ENCODE measurements at places on chromosomes 3 and 15.

DNA sequence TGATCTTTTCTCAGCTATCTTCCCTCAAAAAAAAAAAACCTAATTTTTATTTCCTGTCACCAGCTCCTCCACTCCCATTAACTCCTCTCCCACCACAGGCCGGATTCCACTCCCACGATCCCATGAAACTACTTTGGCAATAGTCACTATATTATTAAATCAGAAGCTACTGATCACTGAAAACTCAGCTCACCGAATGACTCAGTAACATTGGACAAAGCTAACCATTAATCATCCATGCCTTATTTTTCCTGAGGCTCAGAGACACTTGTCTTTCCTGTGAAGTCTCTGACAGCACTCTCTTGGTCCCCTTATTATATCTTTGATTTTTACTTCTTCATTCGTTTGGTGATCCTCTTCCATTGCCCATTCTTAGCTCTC is 260.2 kb downstream of the CGGBP1 start:
- DNase-seq: no peak

DNA sequence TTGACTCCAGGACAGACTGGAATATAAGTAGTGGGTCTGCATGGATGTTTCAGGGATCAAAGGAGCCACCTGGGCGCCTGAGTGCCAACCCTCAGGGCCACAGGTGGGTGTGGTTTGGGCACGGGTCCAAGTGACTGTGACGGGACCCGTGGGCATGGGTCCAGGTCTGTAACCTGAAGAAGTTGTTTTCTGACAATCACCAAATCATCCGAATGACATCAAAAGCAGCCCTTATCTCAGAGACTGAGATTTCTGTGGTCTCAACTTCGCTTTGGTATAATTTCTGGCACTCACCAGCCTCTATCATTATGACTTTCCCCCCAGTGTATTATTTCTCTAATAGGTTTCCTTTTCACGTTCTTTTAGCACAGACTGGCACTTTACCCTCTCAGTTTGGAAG is 24.4 kb downstream of the RLBP1 start:
- DNase-seq: no peak

DNA sequence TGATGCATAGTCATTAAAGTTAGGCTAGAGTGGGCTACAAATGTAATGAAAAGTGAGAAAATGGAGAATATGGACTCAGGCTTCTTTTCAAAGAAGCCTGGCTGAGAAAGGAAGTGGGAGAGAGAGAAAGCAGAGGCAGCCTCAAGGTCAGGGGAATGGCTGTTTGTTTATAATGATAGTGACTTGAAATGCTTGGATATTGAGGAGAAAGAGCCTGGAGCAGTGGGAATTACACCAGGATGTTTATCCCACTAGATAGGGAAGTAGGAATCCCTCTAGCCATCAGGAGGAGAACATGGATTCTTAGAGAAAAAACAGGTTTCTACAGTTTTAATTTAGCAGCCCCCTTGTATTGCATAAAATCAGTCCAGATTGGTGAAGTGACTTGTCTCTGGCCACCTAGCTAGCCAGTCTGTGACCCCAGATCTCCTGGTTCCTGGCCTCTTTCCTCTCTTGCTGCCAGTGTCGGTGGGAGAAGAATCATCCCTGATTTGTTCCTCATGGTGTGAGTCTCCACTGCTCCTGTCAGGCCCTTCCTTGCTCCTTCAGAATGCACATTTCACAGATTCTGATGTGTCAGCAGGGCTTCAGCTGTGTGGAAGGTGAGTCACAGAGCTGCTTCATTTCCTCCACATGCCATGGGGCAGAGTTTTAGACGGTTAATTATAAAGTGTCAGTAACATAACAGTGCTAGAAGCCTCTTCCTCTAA is 32.9 kb downstream of the SEMA6D start:
- no peak for DNase-seq

GRCh38 chr3:141477224-141477623 is 9.6 kb upstream of the RASA2 start:
- peak; percentile 65 for DNase-seq

GRCh38 chr3:100360757-100361496 is 26.4 kb downstream of the NIT2 start:
- no peak for DNase-seq

- no peak for DNase-seq
Observed at GRCh38 chr15:57134851-57135250, 216.4 kb downstream of the TCF12 start.

DNA sequence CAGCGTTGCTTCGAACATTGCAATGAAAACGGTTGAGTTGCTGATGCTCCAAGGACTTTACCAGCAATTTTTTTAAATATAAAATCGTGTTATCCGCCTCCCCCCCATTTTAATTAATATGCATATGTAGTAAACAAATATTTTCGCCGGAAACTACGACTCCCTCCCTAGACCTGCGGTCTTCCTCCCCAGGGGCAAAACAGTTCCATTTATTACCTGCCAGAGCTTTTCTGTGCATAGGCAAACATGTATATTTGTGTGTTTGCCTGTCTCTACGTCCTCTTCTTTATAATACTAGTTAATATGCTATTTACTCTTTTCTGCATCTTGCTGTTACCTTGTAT is 593 bp upstream of the RSL24D1 start:
- no peak for DNase-seq

DNA sequence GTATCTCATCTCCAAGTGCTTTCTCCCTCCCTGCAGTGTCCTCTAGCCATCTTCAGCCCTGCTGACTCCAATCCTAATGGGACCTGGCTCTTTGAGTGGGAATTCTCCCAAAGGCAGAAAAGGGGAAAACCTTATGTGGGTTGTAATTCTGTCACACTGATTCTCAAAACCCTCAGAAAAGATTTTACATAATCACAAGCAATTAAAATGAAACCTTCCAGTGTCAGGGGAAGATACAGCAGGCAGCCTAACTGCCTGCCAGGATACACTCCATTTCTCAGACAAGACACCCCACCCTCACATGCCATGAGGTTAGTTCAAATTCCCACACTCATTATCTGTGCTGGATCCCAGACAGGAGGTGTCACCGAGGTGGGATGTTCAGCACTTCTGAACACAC is 121.4 kb downstream of the RFTN1 start:
- DNase-seq: no peak

GRCh38 chr15:65993236-65993635 is 123.9 kb downstream of the RAB11A start:
- no peak for DNase-seq

GRCh38 chr3:43996379-43997301 is 245.0 kb upstream of the TOPAZ1 start:
- peak; percentile 78 for DNase-seq

DNA sequence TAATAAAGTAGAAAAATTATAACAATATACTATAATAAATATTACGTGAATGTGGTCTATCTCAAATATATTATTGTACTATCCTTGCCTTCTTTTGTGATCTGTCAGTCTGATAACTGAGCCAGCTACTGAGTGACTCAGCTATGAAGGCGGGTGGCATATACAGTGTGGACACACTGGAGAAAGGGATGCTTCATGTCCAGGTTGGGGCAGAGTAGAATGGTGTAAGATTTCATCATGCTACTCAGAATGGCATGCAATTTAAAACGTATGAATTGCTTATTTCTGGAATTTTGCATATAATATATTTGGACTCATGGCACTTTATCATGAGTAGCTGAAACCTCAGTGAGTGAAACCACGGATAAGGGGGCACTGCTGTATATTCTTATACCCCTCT is 172.9 kb upstream of the TBC1D5 start:
- DNase-seq: no peak

- DNase-seq: peak; percentile 87
Observed at GRCh38 chr3:8441969-8442559, 59.6 kb upstream of the LMCD1 start.

DNA sequence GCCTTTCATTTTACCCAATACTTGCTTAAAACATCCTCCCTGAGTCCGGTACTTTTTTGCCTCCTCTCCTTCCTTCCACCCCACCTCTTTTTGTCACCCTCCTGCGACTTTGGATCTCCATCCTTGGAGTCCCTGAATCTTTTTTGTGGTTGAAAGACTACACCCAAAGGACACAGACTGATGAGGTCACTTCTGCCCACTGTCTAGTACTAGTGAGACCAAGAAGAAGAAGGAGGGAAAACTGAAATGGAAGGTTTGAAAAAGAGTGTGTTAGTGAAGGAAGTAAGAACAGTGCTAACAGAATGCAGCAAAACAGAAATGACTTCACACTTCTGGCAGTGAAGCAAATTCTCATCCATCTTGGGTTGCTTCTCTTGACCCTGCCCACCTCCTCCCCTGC is 6.6 kb downstream of the B3GNT5 start:
- DNase-seq: no peak

GRCh38 chr3:74021449-74021848 is 396.7 kb upstream of the PDZRN3 start:
- no peak for DNase-seq

DNA sequence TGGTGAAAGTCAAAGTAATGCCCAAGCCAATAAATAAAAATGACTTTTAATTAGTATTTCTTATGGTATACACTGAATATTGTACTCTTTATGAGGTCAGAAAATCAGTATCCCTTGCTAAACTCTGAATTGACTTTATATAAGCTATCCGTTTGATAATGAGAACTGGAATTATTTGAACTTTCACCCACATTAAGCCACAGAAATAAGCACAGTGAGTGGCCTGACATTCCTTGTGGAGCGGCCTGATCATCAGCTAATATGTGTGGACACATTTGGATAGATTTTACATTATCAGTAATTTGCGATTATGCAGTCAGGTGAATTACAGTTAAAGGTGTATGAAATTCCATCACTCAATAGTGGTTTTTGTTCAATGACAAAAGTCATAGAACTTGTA is 136.0 kb upstream of the CBLB start:
- DNase-seq: no peak

DNA sequence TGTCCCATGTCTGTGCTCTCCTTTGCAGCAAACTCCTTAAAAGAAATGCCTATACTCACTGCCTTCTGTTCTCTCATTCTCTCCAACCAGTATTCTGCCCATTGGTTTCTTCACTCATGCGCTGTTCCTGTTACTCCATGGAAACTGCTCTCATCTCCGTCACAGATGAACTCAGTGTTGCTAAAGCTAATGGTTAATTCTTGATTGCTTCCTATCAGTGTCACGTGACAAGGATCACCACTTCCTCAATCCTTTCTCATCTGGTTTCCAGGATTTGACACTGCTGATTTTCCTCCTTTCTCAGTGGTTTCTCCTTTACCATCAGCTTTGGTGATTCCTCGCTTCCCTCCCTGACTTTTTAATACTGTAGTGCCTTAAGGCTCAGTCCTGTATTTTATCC is 2.6 kb downstream of the DPH3 start:
- no peak for DNase-seq

DNA sequence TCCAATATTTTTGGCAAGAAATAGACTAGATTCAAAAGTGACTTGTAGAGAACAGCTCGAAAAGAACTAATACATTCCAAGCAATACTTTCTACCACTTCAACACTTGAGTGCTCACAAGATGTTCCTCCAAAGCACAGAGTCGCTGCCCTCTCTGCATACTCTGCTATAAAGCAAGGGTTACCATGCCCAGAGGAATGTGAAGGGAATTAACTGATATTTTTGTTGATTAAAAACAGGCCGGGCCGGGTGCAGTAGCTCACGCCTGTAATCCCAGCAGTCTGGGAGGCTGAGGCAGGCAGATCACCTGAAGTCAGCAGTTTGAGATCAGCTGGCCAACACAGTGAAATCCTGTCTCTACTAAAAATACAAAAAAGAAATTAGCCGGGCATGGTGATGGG is 57.6 kb upstream of the CSPG5 start:
- DNase-seq: no peak

- DNase-seq: no peak
Observed at GRCh38 chr3:151879679-151880415, 6.4 kb downstream of the SUCNR1 start.

DNA sequence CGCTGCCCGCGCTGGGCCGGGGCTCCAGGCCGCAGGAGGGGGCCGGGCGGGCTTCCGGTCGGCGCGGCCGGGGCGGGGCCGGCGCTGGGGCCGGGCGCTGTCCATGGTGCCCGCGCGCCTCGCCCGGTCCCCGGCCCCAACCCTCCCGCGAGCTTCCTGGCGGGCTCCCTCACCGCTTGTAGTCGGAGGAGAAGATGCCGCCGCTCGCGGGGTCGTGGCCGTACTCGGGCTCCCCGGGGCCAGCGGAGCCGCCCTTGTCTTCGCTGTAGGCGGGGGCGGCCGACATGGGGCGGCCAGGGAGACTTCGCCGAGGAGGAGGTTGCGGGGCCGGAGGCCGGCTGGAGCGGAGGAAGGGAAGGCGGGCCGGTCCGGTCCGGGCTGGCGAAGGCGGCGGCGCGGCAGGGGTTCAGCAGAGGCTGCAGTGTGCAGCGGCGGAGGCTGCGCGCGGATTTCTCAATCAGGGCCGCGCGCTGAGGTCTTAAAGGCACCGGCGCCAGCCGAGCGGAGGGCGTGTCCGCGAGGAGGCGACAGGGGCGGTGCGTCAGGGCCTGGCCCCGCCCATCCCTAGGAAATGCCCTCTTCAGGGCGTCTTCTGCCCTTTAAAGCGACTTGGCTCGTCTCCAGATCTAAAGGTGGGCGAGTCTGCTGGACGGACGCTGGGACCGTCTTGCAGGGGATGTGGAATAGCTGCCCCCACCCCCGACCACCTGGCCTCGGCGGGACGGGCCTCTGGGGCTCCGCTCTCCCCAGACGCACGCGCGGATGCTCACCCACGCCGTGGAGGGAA is at the start of gene AP3B2:
TSS of gene AP3B2 (minus strand) at position 455 of the 787 bp plus-strand sequence. CDS start at position 286, 169 bp downstream.
- peak; percentile 86 for DNase-seq

DNA sequence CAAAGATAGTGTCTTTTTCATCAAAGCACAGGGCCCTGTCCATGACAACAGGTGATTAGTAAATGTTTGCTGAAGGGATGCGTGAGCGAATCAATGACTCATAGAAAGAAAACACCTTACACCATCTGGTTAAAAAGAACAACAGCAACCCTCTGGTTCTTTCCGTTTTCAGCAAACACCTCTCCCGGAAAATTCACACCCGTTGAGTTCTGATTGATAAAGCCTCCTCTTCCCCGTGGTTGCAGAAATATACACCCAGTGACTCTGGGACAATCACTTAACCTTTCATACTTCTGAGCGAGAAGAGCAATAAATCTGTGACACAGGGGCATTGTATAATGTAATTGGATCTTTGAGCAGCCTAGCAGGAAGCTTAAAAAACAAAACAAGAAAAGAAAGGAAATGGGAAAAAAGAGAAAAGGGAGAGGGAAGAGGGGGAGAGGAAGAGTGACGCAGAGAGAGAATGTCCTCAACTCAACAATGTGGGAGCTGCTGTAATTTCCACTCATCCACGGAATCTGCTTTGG is 37.6 kb downstream of the ADAMTS9 start:
- no peak for DNase-seq

GRCh38 chr15:100772478-100772877 is 107.2 kb upstream of the ALDH1A3 start:
- DNase-seq: no peak

DNA sequence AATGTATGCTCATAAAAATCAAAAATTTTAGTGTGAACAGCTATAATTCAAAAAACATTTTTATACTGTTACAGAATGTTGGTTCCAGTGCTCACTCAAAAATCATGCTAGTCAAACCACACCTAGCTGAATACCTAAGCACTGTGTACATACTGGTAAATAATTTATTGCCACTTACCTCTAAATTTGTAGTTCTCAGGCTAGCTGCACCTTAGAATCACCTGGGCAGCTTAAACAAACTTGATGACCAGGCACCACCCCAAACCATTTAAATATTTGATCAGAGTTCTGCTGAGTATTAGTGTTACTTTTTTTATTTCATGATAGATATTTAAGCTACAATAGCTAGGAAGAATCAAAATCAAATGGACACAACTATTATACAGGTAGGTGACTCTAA is 32.3 kb upstream of the TMCO5A start:
- DNase-seq: no peak
